CD4-positive, alpha-beta T cell treated with Interleukin-6 at 100 ng/mL for 8 hours (primary cell): ENCODE measurements at places on chromosomes 11 and 22.

DNA sequence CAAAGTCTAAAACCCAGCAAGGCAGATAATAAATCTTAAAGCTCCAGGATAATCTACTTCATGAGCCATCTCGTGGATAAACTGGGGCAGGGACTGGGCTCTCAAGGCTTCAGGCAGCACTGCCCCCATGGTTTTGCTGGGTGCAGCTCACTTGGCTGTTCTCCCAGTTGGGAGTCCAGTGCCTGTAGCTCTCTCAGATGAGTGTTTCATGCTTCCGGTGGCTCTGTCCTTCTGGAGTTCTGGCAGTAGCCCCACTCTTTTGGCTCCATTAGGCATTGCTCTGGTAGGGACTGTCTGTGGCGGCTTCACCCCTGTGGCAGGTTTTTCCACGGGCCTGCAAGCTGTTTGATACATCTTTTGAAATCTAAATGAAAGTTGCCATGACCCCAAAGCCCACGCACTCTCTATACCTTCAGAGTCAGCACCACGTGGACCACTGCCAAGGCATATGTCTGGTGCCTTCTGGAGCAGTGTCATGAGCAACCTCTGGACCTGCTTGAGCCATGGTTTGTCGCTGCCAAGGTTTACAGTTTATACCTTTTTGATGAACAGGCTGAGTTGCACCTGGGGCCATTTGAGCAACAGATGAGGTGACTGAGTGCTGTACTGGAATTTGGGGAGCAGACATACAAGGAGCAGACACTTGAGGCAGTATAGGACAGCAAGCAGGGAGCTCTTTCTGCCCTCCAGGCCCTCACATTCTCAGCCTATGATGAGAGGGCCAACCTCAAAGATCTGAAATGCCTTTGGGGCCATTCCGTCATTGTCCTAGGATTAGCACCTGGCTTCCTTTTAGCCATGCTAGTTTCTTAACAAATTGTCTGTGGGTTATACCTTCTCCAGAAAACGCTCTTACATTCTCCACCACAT is 48.6 kb downstream of the MTNR1B start:
- no peak for DNase-seq

DNA sequence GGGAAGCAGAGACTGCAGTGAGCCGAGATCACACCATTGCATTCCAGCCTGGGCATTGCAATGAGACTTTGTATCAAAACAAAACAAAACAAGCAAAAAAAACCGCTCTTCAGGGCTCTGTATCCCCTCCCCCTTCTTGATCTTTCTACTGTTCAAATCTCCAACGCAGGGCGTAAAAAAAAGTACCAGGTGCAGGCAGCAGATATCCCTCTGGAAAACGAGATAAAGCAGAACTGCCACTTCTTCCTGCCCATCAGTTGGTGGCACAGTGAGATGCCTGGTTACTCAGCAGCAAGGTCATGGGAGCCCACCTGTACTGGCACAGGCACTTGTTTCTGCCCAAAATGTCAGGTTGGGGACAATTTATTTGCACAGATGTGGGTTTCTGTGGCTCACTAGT is 11.2 kb downstream of the CCS start:
- no peak for DNase-seq

DNA sequence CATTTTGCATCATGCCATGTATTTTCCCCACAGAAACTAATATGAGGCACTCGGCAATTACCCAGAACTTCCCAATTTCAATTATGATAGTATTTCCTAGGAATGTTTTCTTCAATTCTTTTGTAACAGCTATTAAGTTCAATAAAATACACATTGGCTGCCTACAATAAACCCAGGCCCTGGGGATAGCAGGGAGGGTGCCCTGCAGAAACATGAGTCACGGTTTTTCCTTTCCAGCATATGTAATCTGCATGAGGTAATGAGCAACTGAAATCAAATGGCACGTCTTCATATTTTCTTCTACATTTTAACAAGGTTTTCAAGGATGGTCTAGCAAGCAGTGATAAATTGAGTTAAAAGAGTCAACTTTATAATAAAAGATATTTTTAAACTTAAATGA is 32.0 kb downstream of the GUCY1A2 start:
- DNase-seq, result no peak

DNA sequence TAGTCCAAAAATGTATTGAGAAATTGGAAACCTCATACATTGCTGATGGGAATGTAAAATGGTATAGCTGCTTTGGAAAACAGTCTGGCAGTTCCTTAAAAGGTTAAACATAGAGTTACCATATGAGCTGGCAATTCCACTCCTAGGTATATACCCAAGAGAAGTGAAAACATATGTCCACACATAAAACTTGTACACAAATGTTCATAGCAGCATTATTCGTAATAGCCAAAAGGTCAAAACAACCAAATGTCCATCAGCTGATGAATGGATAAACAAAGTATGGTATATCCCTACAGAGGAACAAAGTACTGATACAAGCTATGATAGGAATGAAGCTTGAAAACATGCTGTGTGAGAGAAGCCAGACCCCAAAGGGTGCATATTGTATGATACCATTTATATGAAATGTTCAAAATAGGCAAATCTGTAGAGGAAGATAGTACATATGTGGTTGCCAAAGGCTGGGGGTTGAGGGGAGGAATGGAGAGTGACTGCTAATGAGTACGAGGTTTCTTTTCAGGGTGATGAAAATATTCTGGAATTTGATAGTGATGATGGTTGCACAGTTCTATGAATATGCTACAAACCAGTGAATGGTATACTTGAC is 85.8 kb downstream of the ZBTB16 start:
- DNase-seq, result no peak

- no peak for DNase-seq
Observed at GRCh38 chr11:121508449-121508848, 55.7 kb upstream of the SORL1-AS1 start.

GRCh38 chr11:8361664-8362210 is 98.1 kb upstream of the LMO1 start:
- DNase-seq, result no peak

DNA sequence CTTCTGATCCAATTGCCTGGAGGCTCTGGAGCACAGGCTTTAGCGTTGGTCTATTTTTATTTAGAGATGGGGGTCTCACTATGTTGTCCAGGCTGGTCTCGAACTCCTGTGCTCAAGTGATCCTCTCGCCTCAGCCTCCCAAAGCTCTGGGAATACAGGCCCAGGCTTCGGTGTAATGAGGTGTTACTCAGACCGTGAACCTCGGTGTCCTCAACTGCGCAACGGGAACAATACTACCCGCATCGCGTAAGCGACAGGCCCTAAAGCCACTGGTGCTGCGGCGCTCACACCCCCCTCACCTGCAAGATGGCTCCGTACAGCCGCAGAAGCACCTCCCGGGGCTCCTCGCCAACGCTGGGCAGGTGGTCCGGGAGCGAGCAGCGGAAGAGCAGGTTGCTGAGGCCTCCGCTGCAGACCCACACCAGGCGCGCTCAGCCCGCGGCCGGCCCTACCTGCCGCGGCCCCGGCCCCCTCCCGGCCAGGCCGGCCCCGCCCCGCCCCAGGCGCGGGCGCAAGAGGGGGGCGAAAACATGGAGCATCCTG is 628 bp downstream of the CHKB start:
- no peak for DNase-seq

DNA sequence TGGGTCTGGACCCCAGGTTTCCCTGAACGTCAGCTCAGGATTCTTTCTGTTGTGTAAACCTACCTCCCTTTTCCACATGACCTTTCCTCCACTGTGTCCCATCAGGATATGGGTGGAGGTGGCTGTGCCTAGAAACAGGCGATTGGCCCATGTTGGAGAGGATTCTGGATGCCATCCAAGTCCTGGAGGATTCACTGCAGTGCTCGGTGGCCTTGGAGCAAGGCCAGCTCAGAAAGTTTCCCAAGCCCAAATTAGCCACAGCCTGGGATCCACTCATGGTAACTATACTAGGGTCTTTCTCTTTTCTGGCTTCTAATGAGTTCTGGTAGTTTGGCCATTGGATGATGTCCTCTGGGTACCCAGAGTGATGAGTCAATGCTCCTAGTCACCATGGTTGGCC is 141.6 kb downstream of the SNX19 start:
- DNase-seq, result no peak

GRCh38 chr11:77198440-77198849 is 70.4 kb downstream of the MYO7A start:
- DNase-seq, result no peak

- no peak for DNase-seq
Observed at GRCh38 chr11:72777755-72778278, 16.0 kb downstream of the STARD10 start.

DNA sequence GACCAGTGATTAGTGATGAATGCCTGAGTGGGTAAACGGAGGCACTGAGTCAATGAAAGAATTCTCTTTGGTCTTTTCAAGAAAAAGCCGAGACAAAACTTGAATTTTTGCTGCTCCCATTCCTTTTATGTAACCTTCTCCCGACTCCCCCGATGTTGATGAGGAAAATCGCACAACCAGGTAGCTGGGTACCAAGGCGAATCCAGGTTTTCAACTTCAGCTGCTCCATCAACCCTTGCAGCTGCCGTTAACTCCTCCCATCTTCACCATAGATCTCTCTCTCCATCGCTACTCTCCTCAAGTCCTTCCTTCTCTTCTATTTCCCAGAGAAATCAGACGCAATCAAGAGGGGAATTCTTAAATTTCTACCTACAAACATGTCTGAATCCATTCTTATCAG is 611 bp upstream of the USP2 start:
- no peak for DNase-seq

GRCh38 chr11:128687321-128687720 is 6.6 kb upstream of the FLI1 start:
- no peak for DNase-seq

DNA sequence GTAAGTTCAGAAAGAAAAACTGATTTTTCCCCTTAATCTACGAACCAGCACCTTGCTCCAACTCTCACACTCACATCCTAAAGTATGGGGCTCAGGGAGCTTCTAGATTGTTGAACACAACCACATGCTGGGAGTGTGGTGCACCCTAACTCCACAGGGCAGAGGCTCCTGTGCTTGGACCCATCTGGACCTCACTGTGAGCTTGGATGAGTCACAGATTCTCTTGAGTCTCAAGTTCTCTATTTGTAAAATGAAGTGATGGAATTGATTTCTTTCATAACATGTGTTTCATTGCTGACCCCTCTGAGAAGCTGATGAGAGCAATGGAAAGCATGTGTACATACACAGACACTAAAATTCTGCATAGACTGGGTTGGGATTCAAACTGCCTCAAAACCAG is 109.7 kb downstream of the PGR start:
- DNase-seq, result no peak

- DNase-seq, result no peak
Observed at GRCh38 chr11:117877120-117877784, 794 bp upstream of the FXYD6 start.

DNA sequence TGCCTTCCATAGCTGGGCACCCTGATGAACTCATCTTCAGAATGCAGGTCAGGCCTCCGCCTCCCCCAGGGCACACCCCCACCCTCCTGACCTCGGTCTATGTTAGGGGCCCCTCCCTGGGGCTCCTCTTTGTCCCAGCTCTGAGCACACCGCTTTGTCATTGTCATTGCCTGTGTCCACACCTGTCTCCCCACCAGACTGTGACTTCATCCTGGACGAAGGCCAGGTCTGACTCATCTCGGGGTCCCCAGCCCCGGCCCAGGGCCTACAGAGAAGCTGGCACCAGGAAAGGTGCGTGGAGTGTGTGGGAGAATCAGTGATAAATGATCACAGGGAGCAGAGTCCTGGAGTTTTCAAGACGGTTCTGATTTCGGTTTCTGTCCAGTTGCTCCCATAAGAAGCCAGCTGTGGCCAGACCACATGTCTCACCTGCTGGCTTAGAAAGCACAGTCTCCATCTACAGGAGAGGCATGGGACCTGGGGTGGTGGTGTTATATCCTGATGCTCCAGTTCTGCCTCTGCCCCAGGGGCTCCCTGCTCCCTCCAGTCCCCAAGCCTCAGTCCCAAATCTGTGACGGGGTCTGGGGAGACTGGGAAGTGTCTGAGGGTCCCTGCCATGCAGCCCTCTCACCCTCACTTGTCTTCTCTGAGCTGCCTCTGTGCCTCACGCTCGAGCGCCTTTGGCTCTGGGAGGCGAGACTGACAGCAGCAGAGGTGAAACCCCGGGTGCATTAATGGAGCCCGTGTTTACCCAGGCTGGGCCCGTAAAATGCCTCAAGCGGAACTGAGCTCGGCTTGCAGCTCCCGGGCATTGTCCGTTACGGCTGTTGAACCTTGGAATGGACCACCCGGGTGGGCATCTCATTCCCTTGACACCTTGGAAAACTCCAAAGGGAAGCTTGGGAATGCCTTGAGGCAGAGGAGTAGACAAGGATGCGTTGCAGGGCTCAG is 85.5 kb upstream of the WNT11 start:
- DNase-seq, result no peak

DNA sequence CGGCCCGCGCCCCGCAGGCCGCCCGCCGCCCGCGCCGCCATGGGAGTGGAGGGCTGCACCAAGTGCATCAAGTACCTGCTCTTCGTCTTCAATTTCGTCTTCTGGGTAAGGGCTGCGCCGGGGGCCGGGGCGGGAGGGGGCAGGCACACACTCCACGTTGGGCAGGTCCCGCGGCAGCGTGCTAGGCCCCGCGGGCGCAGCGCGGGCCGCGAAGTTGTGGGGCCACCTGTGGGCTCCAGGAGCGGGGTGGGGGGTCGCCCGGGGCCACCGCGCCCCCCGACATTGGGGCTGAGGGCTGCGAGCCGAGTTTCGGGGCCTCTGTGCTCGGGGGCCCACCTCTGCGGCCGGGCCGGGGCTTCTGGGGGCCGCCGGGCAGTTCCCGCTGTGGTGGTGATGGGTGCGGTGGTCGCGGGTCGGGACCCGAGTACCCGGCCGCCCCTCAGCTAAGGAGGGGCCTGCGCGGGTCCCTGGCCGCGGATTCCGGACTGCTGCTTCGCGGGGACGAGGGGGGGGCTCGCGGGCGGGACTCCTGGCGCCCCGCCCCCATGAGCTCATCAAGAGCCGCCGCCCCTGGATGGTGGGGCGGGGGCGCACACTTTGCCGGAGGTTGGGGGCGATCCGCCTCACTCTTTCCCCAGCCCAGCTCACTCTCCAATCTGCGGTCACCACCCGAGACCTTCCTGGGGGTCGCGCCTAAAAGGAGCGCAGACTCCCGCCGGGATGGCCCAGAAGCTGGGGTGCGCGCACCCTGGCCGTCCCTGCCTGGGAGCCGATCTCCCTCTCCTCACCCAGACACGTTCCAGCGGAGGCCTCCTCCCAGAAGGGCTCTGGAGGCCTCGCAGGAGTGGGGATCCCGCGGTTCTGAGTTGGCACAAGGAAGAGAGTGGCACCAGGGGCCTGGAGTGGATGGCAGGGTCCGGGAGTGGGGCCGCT is 667 bp downstream of the CD81 start:
- peak; percentile 44 for DNase-seq
